OCI-LY7 (cell line): ENCODE measurements at places on chromosomes 2 and 18. TPM values are rescaled to one million over a fixed set of nuclear protein-coding genes. Genes with fewer than 3 reads are reported as not detected.

Gene POLR1B
- total RNA-seq = 44.7 and 45.1 TPM in 2 replicates

DNA sequence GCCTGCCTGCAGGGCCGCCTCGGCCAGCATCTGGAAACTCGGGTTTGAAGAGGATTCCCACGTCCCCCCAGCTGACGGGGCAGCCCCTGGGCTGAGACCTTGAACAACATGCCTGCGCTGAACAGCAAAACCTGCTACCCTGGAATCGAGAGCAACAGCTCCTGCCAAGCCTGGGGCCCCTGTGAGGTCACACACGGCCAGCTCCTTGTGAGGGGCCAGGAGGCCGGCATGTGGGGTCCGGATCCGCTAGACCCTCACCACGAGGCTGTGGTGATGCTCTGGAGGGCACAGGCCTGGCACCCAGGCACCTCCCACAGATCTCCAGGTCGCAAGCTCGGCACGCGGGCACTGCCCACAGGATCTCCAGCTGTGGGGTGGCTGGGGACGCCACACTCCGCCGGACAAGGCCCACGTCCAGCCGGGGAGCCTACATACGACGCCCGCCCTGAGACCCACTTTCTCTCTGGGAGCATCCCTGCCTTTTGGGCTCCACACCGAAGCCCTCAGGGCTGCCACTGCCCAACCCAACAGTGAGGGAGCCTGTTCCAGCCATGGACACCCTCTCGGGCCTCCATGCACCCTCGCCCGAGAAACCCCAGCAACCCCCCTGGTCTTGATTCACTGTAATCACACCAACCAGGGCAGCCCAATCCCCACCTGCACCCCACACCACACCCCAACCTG lies 34.1 kb downstream of the SLC66A2 start:
- no peak for DNase-seq

DNA sequence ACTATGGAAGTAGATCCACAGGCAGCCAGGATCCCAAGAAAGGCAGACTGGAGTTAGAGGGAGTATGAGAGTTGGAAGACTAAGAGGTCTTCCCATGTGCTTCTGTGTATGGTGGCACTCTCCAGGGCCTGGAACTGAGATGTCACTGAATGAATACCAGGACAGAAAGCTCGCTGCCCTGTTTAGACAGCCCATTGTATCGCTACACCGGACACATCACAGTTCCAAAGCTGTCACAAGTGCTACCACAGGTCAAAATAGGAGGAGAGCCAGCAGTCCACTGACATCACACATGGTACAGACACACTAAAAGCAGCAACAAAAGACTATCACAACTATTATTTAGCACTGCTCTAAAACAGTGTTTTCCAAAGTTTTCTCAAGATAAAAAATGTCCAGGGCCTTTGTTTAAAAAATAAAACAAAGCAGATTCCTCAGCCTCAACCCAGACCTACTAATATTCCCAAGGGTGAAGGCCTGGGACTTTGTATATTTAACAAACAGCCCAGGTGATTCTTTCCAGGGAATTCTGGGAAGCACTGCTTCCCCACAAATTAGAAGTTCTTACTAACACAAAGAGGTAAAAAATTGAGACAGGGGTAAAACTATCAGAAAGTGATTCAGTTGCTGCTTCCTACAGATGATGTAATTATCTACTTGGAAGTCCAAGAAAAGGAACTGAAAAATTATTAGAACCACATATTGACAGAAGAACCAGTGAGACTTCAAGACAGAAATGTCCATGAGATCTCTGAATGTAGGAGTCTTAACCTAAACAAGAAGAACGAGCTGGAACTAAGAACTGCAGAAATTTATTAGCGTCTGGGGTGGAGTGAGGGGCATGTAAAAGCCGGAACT lies 116.0 kb downstream of the DTNB start:
- DNase-seq = peak; percentile 27

Gene CETN1
- not detected in 2 replicates for total RNA-seq

DNA sequence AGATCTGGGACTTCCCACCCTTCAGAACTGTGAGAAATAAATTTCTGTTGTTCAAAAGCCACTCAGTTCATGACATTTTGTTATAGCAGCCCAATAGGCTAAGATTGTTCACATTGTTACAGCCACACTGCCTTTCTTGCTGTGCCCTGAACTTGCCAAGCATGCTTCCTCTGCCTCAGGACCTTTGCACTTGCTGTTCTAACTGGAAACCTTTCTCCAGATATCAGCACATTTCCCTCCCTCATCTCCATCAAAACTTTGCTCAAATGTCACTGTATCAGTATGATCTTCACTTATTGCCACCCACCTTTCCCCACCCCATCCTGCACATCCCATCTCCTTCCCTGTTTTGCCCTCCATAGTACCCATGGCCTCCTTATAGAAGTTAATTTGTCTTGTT lies 32.1 kb upstream of the MFSD6 start:
- DNase-seq = no peak

- no peak for DNase-seq
These were observed 12.0 kb upstream of the MBP start for GRCh38 chr18:77144451-77145118.

- no peak for DNase-seq
These were observed 154.9 kb upstream of the KYNU start for GRCh38 chr2:142722569-142722968.

DNA sequence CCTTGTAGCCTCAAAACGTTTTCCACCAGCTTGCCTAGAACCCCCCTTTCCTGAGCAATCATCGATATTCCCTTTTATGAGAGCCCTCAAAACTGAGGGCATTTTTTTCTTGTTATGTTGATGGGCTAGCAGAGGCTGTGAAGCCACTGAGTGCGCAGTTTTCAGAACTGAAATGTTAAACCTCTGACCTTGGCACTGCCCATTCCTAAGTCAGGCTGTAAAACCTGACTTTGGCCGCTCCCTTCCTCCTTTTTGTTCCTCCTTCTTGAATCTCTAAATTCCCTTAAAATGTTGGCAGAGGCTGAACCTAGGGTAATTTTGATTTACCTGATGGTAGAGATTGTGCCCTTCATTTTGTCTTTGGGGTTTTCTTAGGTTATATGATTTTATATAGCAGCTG lies 334.2 kb downstream of the KIAA1328 start:
- DNase-seq = no peak

DNA sequence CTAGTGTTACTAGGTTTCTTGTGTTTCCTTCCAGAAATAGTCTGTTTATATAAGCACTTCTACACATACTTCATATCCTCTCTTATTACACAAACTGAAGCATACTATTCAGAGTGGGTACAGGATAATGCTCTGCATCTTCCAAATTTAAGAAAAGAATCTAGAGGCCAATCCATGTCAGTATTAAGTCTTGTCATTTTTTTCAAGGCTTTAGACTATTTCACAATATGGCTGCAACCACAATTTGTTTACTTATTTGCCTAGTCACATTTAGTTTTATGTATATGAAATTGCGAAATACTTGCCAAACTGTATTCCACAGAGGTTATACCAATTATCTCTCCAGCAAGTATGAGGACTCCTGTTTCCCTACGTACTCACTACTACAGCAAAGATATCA lies 27.9 kb downstream of the IWS1 start:
- no peak for DNase-seq

GRCh38 chr18:75574187-75574586 lies 146.7 kb upstream of the SMIM21 start:
- no peak for DNase-seq

Gene SLC5A7
- not detected in 2 replicates for total RNA-seq

GRCh38 chr2:48249025-48249424 lies 280.9 kb upstream of the STON1 start:
- DNase-seq = no peak

Gene CRYGD
- total RNA-seq = not detected in 2 replicates

GRCh38 chr2:168912901-168913369 lies 11.8 kb downstream of the G6PC2 start:
- DNase-seq = no peak

GRCh38 chr2:148853458-148853857 lies 21.6 kb upstream of the KIF5C start:
- DNase-seq = no peak

Gene CCDC74B
- 2.6 and 4.2 TPM in 2 replicates for total RNA-seq

- no peak for DNase-seq
These were observed 40.2 kb downstream of the SOCS6 start for GRCh38 chr18:70329071-70329470.

Gene TMEM163
- total RNA-seq = 0.31 and 0.51 TPM in 2 replicates

Gene MC2R
- total RNA-seq = not detected in 2 replicates

GRCh38 chr2:11532416-11533055 lies 1.3 kb upstream of the GREB1 start:
- no peak for DNase-seq

- no peak for DNase-seq
These were observed 236.4 kb downstream of the ALPK2 start for GRCh38 chr18:58392324-58393000.

DNA sequence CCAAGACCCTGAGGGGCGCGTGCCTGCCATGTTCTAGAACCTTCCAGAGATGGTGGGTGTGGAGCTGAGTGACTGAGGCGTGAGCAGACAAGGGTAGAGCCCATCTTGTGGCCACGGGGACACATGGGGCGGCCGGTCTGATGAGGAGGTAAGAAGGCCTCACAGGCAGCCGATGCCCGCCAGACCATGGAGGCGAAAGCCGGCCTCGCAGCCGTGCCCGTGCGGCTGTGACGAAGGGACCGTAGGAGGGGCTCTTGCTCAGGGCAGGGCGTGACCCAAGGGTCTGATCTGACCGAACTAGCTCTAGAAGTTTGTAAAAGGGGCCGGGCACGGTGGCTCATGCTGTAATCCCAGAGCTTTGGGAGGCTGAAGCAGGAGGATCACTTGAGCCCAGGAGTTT lies 19.6 kb downstream of the D2HGDH start:
- DNase-seq = no peak

- no peak for DNase-seq
These were observed 2.1 kb upstream of the TRABD2A start for GRCh38 chr2:84882775-84883550.

DNA sequence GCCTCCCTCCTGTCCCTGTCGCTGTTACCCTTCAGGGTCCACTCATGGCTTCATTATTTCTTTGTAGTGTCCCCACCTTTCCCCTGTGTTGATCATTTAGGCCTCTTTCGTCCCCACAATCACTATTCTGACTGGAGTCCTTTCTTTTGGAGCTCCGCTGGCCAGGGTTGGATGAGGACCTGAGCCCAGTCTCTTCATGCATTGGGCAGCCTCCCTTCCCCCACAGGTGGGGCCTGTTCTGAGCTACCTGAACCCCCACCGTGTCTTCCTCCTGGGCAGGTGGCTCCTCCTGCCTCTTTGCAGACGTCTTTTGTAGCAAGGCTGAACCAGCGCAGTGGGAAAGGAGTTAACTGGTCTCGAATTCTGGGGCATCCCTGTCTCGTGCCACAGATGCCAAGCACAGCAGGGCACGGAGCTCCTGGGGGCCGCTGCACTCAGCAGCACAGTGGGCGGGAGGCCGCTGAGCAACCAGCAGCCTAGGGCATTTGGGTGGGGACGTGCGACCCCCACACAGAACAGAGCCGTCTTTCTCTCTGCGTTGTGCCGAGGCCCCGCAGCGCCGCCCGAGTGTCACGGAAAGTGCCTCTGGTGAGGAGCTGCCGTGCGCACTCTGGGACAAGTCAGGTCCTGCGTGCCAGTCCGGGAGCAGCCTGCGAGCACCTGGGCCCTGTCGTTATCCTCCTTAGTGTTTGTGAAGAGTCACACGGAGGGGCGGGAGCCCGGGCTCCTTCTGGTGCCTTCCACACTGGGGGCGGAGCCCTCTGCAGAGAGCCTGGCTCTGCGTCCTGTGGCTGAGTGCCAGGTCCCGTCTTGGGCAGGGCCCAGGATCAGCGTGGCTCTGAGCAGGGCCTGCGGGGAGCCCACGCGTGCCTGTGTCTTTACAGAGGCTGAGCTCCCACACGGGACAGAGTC lies 130.1 kb downstream of the NFATC1 start:
- no peak for DNase-seq

DNA sequence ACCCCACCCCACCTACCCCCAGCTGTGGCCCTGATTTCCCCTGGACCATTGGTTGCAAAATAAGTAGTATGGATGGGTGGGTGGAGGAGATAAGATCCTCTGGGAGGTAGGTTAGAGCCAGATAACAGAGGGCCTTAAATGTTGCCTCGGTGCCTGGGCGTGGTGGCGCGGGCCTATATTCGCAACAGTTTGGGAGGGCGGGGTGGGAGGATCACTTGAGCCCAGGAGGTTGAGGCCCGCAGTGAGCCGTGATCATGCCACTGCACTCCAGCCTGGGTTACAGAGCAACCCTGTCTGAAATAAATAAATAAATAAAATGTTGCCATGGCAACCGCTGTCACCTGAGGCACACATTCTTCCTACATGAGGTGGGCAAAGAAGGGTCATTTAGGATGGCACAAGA lies 103.3 kb upstream of the GATA6 start:
- no peak for DNase-seq

- no peak for DNase-seq
These were observed 120.8 kb upstream of the NPAS2 start for GRCh38 chr2:100699131-100699530.

DNA sequence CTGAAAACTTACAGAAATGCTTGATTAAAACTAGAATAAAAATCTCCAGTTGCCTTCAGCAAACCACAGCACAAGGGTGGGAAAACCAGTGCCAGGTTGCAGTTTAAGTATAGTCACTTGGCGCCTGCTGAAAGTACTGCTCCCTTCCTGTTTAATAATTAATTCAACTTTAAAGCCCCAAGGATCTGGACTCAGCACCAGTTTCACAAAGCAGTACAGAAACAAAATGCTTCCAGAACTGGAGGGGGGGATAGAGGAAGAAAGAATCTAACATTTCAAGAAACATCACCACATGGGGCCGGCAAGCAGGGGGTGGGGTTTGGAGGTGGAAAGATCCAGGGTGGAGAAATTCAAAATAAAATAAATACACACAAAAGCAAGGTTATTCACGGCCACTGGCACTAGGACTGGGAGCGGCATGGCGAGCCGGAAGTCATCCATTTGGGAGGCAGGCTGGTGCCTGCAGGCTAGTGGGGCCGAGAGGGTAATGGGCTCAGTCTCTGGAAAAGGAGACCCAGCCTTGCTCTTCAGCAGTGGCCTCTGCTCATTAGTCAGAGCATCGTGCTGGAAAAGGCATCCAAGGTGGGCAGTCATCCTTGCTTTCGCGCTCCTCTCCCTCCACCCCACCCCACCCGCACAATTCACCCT lies 85.8 kb downstream of the POU3F3 start:
- no peak for DNase-seq

GRCh38 chr2:7915302-7916091 lies 766.4 kb upstream of the ID2 start:
- DNase-seq = no peak

Gene SPC25
- 50.3 and 53.1 TPM in 2 replicates for total RNA-seq

DNA sequence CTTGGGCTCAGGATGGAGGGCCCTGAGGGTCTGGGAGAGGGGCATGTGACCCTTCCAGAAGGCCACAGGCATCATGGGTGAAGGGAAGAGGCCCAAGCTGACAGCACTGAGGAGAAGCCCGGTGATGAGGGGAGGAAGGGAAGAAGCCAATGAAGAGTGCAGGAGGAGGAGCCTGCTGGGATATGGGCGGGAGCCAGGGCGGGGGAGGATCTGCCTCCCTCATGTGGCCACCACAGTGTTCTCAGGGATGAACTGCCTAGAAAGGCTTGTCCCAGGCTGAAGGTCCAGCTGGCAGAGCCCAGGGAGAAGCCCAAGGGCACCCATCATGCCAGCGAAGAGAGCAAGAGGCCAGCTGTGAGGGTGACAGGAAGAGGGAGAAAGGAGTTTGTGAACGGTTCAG lies 24.6 kb upstream of the PLB1 start:
- DNase-seq = no peak

- no peak for DNase-seq
These were observed 46.0 kb downstream of the TNS1 start for GRCh38 chr2:217956586-217957457.
